ENCODE measurements at places on chromosomes 11 and 22. TPM values are rescaled to one million over a fixed set of nuclear protein-coding genes. Genes with fewer than 3 reads are reported as not detected.

TRPM5 gene
- total RNA-seq: not detected

MRGPRX4 gene
- not detected for total RNA-seq

FGF3 gene
- total RNA-seq: not detected

ZNF214 gene
- total RNA-seq: 2.7 TPM

KRTAP5-11 gene
- not detected for total RNA-seq

KDM4E gene
- total RNA-seq: not detected

HTR3B gene
- total RNA-seq: not detected

P2RY6 gene
- total RNA-seq: 1.5 TPM

OR51E2 gene
- not detected for total RNA-seq

GAB4 gene
- not detected for total RNA-seq

SHISAL1 gene
- total RNA-seq: 13.5 TPM

MUC5AC gene
- not detected for total RNA-seq
